GM20000 (cell line): ENCODE measurements at places on chromosomes 16 and 17.
A peak's percentile ranks its signal among the peaks of the same experiment; 100 is the strongest.

DNA sequence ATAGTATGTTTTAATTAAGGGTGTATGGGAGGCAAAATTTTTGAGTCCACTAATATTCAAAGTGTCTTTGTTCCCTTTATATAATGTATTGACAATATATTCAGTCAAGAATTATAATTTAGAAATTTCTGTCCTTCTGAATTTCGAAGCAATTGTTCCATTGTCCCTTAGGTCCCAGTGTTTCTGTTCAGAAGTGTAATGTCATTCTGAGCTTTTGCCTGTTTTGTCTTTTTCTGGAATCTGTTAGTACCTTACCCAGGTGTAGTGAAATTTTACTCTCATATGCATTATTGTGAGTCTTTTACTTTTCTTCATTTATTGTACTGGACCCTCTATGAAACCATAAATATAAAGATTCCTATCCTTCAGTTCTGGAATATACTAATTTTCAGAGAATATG lies 505.7 kb upstream of the KIF2B start:
- DNase-seq, result no peak

DNA sequence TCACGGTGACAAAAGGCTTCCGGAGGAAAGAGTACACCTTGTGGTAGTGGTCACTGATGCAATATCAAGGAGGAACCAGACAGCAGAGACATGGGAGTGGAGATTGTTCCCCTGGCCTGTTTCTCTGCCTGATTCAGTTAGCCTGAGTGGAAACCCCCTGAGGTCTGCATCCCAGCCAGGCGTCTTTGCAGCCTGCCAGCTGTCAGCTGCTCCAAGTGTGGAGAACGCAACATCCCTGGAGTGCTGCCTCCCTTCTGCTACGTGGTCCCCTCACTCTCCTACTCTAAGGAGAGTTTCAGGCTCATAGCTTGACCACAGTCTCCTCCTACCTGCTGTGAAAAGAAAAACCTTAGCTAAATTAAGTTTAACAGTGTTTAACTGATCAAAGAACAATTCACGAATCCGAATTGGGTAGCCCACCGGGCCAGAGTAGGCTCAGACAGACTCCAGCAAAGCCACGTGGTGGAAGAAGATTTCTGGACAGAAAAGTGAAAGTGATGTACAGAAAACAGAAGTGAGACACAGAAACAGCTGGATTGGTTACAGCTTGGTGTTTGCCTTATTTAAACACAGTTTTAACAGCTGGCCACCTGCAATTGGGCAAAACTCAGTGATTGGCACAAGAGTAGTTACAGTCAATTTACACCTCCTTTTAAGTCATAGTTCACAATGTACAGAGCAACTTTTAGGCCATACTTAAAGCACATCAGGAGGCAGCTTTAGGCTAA lies 188.6 kb downstream of the DNAH9 start:
- DNase-seq, result no peak

- no peak for DNase-seq
Measured at GRCh38 chr17:12422651-12423050, 243.0 kb upstream of the MYOCD start.

GRCh38 chr16:85394456-85395206 lies 218.5 kb upstream of the GSE1 start:
- no peak for DNase-seq

DNA sequence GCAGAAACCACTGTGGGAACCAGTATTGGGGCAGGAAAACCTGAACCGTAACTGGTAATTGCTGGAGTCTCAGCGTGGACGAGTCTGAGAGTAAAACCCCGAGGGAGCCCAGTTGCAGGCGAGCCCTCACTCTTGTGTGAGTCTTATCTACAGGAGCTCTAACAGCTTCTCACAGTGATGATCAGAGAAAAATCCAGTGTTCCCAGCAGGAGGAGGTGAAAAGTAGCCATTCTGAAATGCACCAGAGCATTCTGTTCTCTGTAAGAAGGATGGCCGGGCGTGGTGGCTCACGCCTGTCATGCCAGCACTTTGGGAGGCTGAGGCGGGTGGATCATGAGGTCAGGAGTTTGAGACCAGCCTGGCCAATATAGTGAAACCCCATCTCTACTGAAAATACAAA lies 161.2 kb downstream of the COPRS start:
- no peak for DNase-seq

GRCh38 chr16:86029131-86029741 lies 130.3 kb downstream of the IRF8 start:
- DNase-seq, result no peak

GRCh38 chr17:12287953-12288352 lies 267.3 kb downstream of the MAP2K4 start:
- DNase-seq, result no peak

DNA sequence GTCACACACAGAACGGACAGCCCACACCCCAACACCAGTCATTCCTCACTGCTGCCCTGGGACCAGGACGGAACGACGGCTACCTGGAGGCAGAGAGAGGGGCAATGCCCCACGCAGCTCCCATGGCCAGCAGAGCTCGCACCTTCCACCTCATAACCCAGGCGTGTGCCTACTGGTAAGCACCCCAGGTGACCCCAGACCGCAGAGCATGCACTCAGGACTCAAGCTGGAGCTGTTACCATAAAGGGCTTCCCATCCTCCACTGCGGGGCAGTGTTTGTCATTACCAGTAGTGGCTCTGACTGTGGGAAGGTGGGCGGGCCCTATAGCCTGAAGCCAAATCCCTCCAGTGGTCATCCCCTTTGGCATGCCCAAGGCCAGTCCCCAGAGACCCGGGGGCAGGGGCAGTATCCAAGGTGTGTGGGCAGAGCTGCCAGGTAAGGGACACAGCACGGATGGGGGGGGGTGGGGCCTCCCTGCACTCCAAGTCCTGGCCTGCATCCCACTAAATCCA lies 4.7 kb upstream of the BCAR1 start:
- DNase-seq, result no peak

- no peak for DNase-seq
Measured at GRCh38 chr16:24007391-24007790, 171.6 kb downstream of the PRKCB start.

GRCh38 chr17:26818736-26819135 lies 475.2 kb upstream of the WSB1 start:
- no peak for DNase-seq

DNA sequence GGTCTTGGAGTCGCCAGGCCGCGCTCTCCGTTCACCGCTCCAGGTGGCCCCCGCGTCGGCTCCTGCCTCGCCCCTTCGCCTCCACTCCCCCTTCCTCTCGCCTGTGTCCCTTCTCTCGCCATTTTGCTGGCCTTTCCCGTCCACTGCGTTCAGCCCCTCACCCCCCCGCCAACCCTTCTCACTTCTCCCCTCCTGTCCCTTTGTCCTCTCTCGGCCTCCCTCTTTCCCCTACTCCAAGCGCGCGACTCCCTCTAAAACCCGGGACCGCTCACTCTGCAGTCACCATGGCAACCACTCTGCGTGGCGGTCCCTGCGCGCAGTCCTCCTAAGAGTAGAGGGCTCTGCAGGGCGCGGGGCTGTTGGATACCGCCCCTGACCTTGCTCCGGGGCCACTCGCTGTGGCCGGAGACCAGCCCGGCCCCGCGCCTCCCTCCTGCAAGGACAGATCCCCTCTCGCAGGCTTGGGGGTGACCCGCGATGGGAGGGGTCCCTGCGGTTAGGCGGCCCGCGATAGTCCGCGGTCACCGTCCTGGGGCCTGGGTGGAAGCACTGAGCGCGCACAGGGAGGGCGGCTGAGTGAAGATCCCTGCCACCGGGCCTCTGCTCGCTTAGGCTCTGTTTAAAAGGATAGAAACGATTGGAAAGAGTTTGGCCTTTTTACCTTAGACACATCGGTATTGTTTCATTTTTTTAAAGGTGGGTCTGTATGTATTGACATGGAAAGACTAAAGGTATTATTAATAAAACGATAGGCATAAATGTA lies 454 bp downstream of the CCDC40 start:
- DNase-seq, result no peak

DNA sequence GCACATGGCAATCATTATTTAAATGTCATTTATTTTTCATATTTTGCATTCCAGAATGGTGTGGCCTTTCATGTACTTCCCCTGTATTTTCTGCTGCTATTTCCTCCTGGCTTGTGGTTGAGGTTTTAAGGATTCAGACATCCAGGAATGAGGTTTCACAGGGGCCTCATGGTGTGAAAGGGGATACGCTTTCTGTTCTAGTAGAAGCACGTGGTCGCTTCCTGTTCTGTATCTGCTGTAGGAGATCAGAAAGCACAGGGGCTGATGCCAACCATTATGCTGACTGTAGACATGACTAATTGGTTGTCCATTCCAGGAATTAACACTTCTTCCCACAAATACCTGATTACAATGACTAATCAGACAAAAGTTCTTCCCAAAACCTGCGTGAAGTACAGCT lies 405.9 kb downstream of the SHISA9 start:
- no peak for DNase-seq

GRCh38 chr16:88498576-88499208 lies 45.6 kb downstream of the ZFPM1 start:
- DNase-seq, result no peak

GRCh38 chr16:69831212-69832123 lies 69.3 kb downstream of the WWP2 start:
- DNase-seq, result no peak

GRCh38 chr17:6475411-6475810 lies 31.2 kb downstream of the PIMREG start:
- no peak for DNase-seq

- no peak for DNase-seq
Measured at GRCh38 chr16:22255335-22255734, 41.9 kb upstream of the POLR3E start.

GRCh38 chr16:55076053-55076452 lies 145.4 kb downstream of the IRX5 start:
- DNase-seq, result no peak

- no peak for DNase-seq
Measured at GRCh38 chr17:17567631-17568030, 23.9 kb downstream of the PEMT start.

- DNase-seq, result no peak
Measured at GRCh38 chr17:11296994-11297393, 56.0 kb downstream of the SHISA6 start.

GRCh38 chr16:86288716-86289294 lies 221.5 kb upstream of the FOXF1 start:
- DNase-seq, result no peak

DNA sequence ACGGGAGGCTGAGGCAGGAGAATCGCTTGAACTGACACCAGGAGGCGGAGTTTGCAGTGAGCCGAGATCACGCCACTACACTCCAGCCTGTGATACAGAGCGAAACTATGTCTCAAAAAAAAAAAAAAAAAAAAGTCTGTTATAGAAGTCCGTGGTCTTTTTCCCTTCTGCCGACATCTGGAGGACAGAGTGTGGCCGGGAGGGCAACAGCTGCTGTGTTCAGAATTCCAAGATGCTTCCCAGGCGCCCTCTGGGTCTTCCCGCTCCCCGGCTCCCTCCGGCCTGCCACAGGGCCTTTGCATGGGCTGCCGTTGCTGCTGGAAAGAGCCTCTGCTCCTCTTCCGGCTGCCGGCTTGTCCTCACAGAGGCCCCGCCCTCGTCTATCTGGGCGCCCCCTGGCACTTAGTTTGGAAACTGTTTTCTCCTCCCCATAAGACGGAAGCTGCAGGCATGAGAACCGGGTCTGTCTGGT lies 2.4 kb upstream of the CACNA1H start:
- no peak for DNase-seq

GRCh38 chr16:75197522-75198134 lies 9.3 kb downstream of the CTRB2 start:
- DNase-seq, result no peak

DNA sequence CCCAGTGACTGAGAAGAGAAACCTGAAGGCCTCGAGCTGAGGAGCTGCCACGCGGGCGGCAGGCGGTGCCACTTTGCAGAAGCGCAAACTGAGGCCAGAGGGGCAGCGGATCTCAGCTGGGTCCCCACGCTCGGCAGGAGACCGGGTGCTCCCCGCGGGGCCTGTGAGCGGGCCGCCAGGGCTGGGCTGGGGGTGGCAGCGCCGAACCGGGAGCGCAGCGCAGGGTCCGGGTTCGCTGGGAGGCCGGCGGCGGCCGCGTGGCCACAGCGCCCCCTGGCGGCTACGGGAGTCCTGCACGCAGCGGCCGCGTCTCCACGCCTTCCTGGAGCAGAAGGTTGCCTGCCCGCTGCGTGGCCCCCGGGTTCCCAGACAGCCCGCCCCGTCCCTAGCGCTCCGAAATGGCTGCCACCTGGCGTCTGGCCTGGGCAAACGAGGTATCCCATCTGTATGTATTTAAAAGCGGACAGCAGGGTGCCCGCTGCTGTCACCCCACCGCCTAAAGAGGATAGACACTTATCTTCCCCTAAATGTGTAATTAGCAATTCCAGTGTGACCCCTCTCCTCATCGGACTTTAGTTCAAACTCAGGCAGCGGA lies 96.1 kb upstream of the CDH5 start:
- DNase-seq, result peak; percentile 89

DNA sequence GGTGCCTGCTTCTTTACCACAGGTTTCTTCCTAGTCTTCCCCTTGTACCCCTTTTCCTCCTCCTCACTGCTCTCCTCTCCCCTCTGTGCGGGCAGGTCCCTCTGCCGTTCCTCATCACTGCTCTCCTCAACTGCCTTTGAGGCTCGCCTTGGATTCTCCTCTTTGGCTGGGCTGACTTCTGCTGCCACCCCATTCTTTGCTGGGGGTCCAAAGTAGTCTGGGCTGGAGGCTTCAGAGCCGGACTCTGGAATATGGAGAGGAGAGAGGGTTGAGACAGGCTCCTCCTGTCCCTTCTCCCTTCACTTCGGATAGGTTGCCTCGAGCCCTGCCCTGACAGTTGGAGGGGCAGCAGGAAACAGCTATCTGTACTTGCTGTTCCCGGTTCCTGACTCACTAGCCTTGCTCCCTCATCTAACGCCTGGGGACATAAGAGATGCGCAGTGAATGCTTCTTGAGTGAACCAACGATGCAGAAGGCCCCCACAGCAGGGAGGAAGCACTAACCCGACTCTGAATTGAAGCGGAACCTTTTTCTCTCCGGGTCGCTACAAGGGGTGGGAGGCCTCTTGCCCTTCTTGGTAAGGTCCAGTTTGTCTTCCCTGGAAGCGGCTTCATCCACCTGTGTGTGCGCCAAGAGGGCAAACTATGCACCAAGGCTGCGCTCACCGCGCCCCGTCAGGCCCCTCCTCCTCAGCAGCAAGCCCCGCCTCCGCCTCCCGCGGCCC lies 655 bp downstream of the HIRIP3 start:
- peak; percentile 87 for DNase-seq

DNA sequence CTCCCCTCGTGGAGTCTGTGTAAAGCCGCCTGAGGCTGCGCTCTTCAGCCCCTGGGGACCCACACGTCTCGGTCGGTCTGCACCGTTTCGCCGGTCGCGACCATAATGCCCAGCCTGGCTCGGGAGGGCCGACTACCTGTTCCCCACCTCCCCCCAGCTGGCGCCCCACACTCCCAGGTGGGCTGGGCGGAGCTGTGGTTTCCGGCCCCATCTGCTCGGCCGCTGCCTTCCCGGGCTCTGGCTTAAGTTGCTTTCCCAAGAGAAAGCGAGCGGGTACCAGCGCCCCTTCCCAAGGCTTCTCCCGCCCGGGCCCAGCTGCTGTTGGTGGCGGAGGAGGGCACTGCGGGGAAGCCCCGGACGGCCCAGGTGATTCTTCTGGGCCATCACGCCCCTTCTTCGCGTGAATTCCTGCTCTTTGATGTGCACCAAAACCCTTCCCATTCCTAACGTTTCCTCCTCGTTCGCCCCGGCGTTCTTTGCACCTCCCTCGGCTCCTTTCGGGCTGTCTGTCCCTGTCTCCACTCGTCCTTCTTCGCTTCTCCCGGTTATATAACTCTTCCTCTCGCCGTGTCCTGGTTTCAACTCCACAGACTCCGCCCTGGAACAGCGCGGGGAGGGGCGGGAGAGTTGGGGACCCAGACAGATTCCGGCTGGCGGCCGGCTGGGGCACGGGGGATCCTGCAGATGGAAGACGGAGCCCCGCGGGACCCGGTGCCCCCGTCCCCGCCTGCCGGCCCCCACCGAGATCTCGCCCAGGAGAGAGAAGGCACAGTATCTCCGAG lies 2.0 kb downstream of the KDM6B start:
- peak; percentile 52 for DNase-seq
